ENCODE measurements at places on chromosomes 7 and 10. TPM values are rescaled to one million over a fixed set of nuclear protein-coding genes. Genes with fewer than 3 reads are reported as not detected.
A peak's percentile ranks its signal among the peaks of the same experiment; 100 is the strongest.

DNA sequence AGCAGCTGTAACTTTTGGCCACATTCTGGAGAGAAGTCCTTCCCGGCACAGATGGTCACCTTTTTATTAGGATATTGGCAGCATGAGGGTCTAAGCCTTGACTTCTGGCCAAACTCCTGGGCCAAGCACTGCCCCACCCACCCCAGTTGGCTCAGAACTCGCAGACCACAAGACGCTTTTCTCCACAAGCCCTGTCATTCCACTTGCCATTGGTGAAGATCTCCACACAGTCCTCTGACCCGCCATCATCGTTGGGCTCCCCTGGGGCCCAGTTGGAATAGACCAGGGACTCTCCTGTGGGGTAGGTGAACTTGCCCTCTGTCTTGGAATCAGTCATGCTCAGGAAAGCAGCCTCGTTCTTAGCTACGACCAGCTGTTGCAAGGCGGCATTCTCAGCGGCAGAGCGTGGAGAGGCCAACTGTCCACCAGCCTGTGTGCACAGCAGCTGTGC lies 11.2 kb downstream of the SFTPD start:
- peak; percentile 48 for DNase-seq

Gene HOGA1
- total RNA-seq: 25.6 TPM

DNA sequence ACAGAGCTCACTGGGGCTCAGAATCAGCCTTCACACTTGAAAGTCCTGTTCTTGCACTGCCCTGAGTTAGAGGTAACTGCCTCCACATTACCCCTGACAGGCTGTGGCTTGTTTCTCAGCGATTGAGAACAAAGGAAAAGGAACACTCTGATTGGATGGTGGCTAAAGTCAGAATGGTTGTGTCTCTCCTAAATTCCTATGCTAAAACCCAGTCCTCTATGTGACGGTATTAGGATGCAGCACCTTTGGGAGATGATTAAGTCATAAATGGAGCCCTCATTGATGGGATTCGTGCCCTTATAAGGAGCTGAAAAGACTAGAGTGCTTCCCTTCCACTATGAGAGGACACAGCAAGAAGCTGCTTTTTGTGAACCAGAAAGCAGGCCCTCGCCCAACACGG lies 38.9 kb upstream of the DGKI start:
- DNase-seq: no peak

DNA sequence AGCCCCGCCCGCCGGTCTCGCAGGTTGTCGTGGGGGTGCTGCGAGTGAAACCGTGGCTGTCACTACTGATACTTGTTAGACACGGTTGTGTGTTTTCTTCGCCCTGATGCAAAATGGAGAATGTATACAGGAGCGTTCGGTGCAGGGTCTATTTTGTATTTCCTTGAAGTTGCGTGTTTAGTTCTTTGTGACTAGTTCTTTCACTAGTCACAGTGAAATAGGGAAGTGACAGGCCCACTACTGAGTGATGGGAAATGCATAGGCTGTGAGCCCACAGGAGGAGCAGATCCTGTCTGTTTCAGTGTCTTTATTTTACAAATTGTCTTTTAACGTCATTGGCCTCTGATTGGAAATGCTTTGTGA lies 675 bp downstream of the ABRAXAS2 start:
- no peak for DNase-seq
